ENCODE measurements at places on chromosomes 5 and 9.

GRCh38 chr5:4189317-4189716 lies 593.7 kb downstream of the IRX1 start:
- no peak for DNase-seq

DNA sequence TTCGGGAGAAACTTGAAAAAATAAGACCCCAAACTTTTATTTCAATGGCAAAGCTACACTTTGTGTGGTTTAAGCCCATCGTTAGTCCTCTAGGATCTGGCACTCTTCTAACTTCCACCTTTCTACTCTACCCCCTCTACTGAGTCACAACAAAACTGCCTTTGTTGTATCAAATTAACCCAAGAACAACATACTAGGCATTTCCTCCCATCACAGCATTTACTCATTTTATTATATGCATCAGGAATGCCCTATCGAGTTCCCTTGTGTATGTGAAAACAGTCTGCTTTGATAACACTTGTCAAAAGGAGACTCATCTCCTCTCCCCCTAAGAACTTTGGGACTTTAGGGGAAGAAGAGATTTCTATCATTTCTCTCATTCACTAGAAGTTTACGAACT lies 158.9 kb upstream of the FREM1 start:
- DNase-seq = no peak

DNA sequence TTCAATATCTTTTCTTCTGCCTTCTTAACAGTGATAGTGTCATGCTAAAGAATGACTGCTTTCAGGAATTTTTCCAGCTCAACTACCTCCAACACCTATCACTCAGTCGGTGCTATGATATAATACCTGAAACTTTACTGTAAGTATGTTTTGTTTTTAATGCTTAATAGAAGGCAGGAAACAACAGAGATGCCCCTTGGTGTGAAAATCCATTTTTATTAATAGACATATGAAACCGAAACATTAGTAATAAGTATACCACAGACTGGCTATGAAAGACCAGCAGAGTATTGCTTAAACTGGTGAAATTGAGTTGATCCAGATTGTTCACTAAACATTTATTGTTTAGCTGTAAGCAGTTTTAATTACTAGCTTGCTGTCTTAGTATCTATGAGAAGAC lies 25.2 kb downstream of the SKP2 start:
- no peak for DNase-seq

GRCh38 chr9:127938298-127938690 lies 640 bp upstream of the DPM2 start:
- no peak for DNase-seq

DNA sequence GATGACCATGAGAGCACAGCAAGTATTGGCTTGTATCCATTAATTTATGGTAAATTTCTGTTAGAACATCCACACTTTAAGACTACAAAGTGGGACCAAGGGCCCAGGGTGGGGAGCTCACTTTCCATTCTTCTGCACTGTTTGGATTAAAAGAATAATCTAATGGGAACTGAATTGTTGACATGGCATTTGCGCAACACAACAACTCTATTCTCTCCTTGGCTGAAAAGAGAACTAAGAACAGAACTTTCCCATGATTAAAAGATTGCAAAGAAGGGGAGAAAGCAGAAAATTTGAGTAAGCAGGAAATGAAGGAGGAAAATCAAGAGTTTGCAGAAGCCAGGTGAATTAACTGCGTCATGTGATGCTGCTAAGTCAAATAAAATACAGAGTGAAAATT lies 143.4 kb downstream of the HINT1 start:
- no peak for DNase-seq

- DNase-seq = no peak
Measured at GRCh38 chr5:133691448-133691847, 79.1 kb upstream of the FSTL4 start.

DNA sequence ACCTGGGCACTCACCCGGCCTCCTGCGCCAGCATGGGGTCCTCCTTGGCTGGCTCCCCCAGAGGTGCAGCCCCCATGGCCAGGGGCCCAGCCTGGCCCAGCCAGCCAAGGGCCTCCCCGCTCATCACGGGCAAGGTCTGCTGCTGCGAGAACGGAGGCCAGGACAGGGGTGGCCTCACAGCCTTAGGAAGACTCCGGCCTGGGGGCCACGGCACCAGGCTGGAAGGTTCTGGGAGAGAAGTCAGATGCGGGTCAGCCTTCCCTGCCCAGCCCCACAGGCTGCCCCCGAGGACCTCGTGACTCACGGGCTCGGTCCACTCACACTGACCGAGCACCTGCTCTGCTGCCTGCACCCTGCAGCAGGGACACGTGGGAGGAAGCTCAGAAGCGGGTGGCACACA lies 4.2 kb downstream of the SOHLH1 start:
- no peak for DNase-seq

- DNase-seq = no peak
Measured at GRCh38 chr5:178527458-178528307, 62.5 kb downstream of the COL23A1 start.

DNA sequence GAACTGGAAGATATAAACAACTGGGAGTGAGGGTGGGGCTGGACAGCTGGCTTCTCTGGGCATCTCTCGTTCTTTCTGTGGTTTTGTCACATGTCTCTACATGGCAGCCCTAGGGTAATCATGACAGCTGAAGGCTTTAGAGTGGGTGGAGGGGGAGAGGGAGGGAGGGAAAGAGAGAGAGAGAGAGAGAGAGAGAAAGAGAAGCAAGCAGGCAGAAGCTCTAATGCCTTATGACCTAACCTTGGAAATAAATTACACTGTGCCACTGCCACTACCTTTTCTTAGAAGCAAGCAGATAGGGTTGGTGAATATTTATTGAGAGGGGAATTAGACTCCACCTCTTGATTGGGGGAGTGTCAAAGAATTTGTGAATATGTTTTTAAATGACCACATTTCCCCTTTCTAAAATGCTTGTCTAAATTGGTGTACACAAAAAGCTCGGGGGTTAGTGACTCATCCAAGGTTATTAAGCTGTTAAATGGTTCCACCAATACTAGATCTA lies 2.6 kb upstream of the DAPK1 start:
- no peak for DNase-seq

GRCh38 chr5:20536813-20537212 lies 548.8 kb upstream of the CDH18 start:
- DNase-seq = no peak

GRCh38 chr9:117204971-117205370 lies 209.9 kb downstream of the ASTN2 start:
- DNase-seq = no peak

- no peak for DNase-seq
Measured at GRCh38 chr9:4803670-4804530, 11.2 kb downstream of the RCL1 start.

GRCh38 chr5:132557478-132558172 lies 848 bp downstream of the RAD50 start:
- DNase-seq = peak; percentile 23

DNA sequence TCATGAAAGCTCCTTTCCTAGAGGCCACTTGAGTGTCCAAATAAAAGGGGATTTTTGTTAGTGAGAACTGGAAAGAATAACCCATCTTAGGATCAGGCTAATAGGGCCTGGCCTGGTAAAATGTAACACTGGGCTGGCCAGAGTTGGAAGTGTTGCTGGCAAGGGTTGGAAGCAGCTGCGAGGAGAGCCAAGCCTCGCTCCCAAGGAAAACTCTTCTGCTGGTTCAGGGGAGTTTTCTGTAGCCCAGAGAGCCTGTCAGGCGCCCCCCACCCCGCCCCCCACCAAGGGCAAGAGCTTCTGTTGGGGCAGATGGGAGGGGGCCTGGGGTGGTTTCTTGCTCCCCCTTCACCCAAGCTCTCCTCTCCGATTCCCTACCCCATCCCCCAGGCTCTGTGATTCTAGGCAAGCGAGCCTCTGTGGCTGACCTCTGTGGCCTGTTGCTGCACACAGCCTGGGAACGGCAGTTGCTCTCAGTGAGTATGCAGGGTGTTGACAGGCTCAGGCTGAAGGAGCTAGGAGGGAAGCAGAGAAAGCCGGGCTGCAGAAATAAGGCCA lies 547.8 kb downstream of the CCDC171 start:
- DNase-seq = no peak

DNA sequence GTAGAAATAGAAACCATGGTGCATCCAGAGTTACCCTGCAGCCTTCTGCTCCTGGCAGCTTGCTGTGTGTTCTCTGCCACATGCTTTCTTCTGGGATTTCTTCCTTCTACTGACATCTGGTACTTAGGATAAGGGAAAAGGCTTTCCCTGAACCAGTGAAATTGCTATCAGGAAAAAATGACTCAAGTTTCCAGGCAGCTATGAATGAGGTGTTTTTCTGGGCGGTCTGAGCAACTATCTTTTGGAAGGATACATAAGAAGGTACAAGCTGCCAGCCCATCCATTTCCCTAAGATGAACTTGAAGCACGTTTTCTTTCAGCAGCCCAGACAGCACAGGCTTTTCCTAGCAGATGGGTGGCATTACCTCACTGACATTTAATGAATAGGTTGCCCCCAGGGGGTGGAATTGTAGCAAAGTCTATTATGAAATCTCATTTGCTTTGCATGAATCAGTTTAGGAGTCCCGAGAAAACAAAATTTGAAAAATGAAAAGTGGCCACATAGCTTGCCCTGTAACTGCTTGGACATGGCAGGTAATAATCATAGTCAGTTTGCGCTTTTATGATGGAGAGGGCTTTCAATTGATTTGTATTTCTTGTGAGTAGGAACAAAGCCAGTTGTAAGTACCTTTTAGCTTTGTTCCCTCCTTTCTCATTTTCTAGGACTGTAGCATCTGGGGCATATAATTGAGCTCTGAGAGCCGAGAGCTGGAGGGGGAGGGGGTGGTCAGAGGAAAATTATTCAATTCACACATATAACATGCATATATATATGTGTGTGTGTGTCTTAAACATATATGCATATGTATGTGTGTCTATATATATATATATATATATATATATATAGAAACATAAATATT lies 108.5 kb downstream of the C9orf152 start:
- no peak for DNase-seq

GRCh38 chr5:134136771-134137170 lies 22.3 kb downstream of the TCF7 start:
- no peak for DNase-seq

GRCh38 chr5:136656811-136657210 lies 291.5 kb upstream of the TRPC7 start:
- no peak for DNase-seq

DNA sequence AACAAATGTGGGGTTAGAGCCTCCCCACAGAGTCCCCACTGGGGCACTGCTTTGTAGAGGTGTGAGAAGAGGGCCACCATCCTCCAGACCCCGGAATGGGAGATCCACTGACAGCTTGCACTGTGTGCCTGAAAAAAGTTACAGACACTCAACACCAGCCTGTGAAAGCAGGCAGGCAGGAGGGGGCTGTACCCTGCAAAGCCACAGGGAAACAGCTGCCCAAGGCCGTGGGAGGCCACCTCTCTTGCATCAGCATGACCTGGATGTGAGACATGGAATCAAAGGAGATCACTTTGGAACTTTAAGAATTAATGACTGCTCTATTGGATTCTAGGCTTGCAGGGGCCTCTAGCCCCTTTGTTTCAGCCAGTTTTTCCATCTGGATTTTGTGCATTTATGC lies 782.3 kb downstream of the BRINP1 start:
- DNase-seq = no peak

DNA sequence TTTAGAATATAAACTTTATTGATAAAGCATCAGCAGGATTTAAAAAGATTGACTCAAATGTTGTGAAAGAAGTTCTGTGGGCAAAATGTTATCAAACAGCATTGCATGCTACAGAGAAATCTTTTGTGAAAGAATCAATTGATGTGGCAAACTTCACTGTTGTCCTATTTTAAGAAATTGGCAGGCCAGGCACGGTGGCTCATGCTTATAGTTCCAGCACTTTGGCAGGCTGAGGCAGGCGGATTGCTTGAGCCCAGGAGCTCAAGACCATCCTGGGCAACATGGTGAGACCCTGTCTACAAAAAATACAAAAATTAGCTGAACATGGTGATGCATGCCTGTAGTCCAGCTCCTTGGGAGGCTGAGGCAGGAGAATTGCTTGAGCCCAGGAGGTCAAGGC lies 17.4 kb downstream of the ZBTB43 start:
- no peak for DNase-seq

Measured in CD4-positive, alpha-beta T cell treated with Interleukin-21 for 1 hour (primary cell).